ENCODE measurements at places on chromosomes 2 and 18.

DNA sequence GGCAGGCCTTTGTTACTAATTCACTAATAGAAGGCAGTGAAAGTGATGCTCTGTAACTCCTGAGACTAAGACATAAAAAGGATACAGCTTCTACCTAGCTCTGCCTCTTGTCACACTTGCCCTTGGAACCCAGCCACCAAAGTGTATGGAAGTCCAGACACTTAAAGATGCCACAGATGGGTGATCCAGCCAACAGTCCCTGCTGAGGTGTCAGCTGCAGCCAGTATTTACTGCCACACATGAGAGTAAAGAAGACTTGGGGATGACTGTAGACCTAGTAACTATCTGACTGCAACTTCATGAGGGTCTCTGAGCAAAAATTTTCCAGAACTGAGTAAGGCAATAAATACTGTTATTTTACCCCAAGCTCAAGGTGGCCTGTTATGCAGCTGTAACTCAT, 8.8 kb downstream of the IMMT start:
- DNase-seq: no peak

DNA sequence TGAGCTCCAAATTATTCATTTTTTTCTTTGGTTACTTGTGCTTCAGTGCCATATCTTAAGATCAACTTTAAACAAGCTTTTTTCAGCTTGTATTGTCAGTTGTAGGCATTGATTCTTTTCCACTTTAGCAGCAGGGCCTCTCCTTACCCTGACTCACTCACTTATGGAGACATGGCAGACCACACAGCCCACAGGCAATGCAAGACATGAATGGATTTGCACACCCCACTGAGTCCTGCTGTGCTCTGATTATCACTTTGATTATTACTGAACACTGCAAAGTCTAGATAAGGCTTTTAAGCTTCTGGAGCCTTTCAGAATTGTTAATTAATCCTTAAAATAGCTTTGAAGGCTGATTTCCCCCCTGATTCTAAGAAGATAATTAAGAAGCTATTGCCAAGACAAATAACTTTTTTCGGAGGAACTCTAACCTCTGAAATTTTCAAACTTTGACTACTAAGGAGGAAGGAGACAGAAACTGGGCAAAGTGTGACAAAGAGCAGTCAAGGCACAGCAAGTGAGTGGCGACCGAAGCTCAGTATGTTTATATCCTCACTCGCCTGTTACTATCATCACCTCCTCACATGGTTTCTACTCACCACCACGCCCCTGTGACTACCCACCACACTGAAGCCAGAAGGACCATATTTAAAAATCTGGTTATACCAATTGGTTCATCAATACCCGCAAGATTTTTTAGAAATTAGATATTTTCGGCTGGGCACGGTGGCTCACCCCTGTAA, 43.3 kb downstream of the CACNB4 start:
- no peak for DNase-seq

DNA sequence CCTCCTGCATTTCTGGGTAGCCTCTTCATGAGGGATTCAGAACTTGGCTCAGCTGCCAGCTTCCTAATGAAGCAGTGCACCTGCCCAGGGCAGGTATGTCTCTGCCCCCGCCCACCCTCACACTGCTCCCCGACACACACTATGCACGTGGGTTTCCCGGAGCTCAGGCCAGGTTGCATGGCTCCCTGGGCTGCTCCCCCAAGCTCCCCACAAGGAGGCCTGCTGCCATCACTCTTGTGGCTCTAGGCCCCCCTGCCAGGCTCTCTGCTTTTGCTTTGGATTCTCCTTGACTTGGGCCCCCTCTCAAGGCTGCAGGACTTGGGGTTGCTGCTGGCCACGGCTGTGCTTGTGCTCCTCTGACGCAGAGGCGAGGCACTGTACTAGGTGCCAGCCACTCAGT, 43.6 kb downstream of the ADD2 start:
- DNase-seq: no peak

DNA sequence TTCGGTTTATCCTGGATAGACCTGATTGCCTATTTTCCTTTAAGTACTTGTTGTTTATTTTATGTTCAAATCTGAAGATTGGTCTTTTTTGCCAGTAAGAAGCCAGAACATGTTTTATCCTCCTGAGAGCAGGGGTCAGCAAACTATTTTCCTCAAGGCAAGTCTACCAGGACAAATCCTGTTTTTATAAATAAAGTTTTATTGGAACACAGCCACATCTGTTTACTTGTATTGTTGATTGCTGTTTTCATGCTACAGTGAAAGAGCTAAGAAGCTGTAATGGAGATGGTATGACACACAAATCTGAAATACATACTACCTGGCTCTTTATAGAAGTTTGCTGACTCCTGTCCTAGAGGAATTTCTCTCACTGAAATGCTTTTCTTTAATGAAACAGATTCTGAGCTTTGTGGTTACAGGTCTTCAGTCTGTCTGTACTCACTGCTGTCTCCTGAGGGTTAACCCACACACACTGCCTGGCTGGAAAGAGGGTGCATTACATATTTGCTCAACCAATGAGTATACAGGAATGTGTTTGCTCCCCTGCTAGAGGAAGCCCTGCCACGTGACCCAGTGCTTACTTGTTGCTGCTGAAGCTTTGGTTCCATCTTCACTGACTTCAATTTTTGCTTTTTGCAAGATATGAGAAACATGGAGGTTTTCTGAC, 22.6 kb downstream of the MRPL44 start:
- DNase-seq: no peak

DNA sequence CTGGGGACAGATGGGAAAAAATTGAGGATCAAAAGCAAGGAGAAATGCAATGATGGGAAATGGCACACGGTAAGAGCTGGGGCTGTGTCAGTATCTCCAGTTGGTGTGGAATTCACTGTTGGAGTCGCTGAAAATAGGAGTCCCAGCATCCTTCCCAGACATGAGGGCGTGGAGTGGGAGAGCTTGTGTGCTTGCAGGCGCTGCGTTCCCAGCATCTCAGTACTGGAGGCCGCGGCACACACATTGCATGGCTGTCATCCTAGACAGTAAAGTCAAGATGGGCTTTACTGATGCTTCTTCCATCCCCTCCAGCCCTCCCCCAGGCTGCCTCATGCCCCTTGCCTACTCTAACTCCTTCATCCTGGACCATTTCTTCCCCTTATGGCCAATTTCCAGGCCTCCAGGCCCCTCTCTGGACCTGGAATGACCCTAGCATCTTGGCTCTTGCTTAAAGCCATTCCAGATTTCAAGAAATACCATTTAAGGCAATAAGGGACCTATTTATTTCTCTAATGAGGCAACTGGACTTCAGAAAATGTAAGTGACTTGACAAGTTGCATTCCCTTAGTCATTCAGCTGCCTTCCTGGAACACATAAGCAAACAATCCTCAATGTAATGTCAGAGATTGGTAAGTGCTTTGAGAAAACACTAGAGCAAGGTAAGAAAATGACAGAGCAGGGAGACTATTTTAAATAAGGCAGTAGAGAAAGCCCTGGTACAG, 70.5 kb upstream of the TTC39C start:
- DNase-seq: peak; percentile 96

GRCh38 chr2:1856475-1856874, 112.2 kb upstream of the PXDN start:
- DNase-seq: no peak

DNA sequence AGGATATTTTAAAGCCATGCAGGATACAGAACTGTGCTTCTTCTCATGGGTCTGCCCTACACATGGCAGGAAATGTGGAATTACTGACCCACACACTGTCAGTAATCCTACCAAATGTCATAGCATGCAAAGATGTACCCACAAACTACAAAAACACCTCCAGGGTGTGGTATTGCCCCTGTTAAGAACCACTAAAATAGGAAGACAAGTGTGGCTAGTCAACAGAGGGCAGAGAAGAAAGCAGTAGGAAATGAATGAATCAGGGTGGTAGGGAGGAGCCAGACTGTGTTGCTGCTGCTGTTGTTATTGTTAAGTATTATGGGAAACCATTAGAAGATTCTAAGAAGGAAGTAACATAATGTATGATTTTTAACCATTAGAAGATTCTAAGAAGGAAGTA, 556.7 kb upstream of the ACVR2A start:
- DNase-seq: no peak

DNA sequence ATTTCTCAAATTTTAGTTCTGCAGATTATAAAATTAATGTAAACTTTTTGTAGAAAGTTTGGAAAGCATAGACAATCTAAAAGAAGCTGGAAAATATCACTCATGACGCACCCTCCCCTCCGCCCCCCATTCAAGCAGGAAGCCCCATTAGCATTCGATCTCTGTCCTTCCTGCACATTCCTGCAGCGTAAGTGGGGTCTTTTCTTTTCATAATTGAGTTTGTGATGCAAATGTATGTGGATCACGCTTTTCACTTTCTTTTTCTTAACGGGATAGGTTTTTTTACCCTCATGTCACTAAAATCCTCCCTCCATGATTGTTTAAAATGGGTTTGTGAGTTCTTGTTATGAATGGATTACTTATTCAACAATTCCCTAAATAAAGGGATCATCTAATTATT, 181.7 kb upstream of the HDAC4 start:
- DNase-seq: no peak

- no peak for DNase-seq
Observed at GRCh38 chr2:86006524-86006923, 99.2 kb downstream of the POLR1A start.

GRCh38 chr2:19504400-19505198, 146.2 kb upstream of the OSR1 start:
- no peak for DNase-seq

GRCh38 chr18:63091671-63092364, 227.8 kb downstream of the BCL2 start:
- no peak for DNase-seq

- DNase-seq: no peak
Observed at GRCh38 chr18:50862401-50862800, 16.5 kb upstream of the ME2 start.

DNA sequence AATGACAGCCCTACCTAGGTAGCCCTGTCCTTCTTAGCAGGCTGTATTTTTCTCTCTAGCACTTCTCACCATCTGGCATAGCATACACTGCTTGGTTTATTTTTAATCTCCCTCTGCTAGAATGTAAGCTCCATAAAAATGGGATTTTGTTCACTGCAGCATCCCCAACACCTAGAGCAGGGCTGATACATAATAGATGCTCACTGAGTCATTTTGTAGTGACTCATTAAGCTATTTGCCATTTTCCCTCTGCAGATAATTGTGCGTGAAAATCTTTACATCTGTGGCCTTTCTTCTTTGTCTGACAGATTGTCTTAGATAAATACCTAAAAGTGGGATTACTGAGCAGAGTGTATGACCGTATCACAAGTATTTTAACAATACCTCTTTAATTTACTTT, 82.5 kb downstream of the CERS6 start:
- no peak for DNase-seq

DNA sequence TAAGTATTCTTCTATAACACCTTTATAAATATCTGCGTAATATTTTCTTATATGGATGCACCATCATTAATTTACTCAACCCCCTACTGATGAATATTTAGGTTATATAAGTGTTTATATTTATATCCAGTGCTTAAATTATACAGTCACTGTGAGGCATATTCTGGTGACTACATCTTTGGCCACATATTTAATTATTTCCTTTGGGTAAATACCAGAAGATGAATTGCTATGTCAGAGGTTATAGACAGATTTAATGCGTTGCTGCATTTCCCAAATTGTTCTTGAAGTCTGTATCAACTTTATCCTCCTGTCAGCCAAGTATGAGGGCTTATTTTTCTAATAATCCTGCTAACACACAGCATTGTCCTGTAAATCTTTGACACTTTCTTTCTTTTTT, 18.7 kb downstream of the DYSF start:
- no peak for DNase-seq

DNA sequence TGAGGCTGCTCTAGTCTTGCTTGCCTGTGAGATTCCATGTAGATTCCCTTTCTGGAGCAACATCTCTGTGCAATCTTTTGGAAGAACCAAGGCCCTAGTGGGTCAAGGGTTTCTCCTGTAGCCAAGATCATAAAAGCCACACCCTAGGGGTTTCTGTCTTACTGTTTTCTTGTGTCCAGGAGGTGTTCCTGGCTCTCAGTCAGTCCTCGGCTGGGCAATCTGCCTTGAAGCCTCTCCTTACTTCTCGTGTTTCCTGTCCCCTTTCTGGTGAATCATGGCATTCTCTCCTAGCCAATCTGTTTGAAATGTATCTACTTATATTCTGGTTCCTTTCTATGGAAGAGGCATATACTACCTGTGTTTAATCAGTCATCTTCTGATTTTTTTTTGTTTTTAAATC, 484.8 kb upstream of the UBE2E3 start:
- DNase-seq: no peak

DNA sequence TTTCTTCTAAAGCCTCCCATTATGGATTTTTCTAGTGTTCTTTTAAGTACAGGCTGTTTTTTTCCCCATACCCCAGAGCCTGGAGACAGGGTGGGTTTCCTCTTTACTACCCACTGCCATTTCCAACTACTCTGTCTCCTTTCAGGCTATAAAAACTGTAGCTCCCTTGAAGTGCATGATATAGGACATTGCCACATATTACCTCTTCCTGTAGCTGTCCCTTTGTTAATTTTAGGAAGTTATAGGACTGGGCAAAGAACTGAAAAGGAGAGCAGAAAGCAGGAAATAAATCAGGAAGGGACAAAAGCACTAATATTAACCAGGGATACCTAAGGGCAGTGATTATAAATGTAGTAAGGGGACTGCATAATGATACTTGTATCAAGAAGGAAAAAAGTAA, 54.1 kb downstream of the VIL1 start:
- DNase-seq: no peak

GRCh38 chr2:107197594-107198294, 311.8 kb upstream of the ST6GAL2 start:
- no peak for DNase-seq

GRCh38 chr2:233400961-233401360, 46.7 kb downstream of the DGKD start:
- no peak for DNase-seq

- DNase-seq: no peak
Observed at GRCh38 chr18:26650310-26651268, 102.2 kb upstream of the KCTD1 start.

- no peak for DNase-seq
Observed at GRCh38 chr2:241132538-241133435, 16.5 kb downstream of the PASK start.

DNA sequence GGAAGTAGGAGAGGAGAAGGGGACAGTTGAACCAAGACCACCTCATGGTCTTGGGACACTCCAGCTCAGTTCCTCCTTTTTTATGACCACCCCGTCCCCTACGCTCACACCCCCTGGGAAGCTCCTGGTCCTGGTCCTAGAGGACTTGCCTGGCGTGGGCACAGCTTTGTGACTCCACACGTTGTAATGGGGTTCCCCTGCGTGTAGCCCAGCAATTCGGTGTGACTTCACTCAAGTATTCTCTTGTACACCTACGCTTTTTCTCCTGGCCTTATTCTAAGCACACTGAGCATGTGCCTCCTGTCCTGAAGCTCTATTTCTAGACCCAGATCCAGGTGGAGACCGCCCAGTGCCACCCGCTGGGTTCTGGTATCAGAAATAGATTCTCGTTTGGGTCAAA, 36.1 kb upstream of the B3GNT7 start:
- DNase-seq: no peak

DNA sequence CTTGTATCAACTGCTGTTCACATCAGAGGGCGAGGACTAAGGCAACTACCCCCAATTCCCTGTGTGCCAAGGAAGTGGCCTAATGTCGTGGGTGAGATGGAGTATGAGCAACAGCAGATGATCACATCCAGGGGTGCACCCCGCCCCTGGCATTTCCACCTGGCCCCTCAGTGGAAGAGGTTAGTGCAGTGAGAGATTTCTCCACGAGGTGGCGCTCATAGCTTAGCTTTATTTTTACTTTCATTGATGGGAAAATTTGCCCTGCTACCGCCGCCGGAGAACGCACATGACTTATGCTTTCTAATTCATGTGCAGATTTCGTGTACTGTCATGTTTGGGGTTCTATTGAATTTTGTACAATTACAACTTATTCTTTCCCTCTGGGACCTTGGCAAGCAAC, 470.6 kb upstream of the MEX3C start:
- peak; percentile 1 for DNase-seq

GRCh38 chr2:55107436-55107835, 57.2 kb upstream of the RTN4 start:
- DNase-seq: no peak

Measured in AG04449 (cell line).